Stimulated activated CD4-positive, alpha-beta T cell treated with anti-CD3 and anti-CD28 coated beads, TNF-alpha, amount 100 ng/mL, for 4 hours (primary cell): ENCODE measurements at places on chromosomes 2 and 18.

DNA sequence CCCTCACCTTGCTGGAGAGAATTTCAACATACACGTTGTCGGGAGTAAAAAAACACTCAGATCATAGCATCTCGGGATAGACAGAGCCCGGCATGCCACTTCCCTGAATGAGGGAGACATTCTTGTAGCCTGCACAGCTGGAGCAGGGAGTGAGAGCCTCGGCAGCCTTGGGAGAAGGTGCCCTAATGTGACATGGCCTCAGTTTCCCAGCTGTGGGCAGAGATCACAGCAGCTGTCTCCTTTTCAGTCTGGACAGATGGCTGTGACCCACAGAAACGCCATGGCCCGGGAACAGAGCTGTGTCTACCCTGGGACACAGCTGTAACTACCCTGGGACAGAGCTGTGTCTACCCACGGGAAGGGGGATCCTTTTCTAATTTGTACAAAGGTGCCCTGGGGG, 55.9 kb downstream of the HS1BP3 start:
- DNase-seq: no peak

GRCh38 chr18:39031647-39032046, 1466.0 kb upstream of the CELF4 start:
- DNase-seq: no peak

GRCh38 chr2:170163411-170164065, 14.4 kb upstream of the MYO3B start:
- no peak for DNase-seq

GRCh38 chr2:236969767-236970655, 115.7 kb upstream of the COPS8 start:
- no peak for DNase-seq

DNA sequence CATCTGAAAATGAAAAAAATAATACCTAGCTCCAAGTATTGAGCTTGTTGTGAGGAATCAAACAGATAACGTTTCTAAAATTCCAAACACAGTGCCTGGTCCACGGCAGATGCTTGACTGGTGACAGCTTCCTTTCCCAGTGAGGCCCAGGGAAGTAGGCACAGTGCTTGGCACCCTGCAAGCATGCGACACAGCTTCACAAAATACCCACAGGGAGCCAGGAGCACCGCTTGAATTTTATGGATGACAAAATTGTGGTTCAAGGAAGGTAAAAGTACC, 205.1 kb upstream of the TNP1 start:
- no peak for DNase-seq

GRCh38 chr2:28382755-28383154, 9.9 kb upstream of the FOSL2 start:
- no peak for DNase-seq

DNA sequence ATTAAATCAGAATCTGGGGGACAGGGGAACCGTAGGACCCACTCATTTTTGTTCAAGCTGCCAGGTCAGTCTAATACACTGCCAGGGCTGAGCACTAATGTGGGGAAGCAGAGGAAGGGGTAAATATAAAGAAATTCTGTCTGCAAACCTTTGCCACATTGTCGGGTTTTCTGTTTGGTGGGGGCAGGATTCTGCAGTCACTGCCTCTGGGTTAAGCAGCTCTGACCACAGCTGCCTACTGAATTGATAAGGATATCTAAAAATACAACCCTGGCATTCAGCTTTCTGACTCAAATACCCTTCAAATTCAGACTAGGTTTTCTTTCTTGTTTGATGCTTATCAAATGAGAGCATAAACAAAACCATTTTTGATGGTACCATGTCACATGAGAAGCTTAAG, 6.0 kb downstream of the DNER start:
- DNase-seq: no peak

GRCh38 chr2:70686577-70687460, 81.2 kb downstream of the ADD2 start:
- no peak for DNase-seq
